ENCODE measurements at places on chromosomes 7 and 10. TPM values are rescaled to one million over a fixed set of nuclear protein-coding genes. Genes with fewer than 3 reads are reported as not detected.

The RBM17 gene
- total RNA-seq = 35.6 TPM

The CRTAC1 gene
- not detected for total RNA-seq

The PITRM1 gene
- total RNA-seq = 124 TPM

The SYCE1 gene
- not detected for total RNA-seq

The PLPP4 gene
- 0.28 TPM for total RNA-seq

The LRMDA gene
- total RNA-seq = not detected
